ENCODE measurements at places on chromosomes 5 and 9.
A peak's percentile ranks its signal among the peaks of the same experiment; 100 is the strongest.

GRCh38 chr5:18761801-18762200 lies 1127.5 kb downstream of the TAF11L14 start:
- peak; percentile 23 for DNase-seq

DNA sequence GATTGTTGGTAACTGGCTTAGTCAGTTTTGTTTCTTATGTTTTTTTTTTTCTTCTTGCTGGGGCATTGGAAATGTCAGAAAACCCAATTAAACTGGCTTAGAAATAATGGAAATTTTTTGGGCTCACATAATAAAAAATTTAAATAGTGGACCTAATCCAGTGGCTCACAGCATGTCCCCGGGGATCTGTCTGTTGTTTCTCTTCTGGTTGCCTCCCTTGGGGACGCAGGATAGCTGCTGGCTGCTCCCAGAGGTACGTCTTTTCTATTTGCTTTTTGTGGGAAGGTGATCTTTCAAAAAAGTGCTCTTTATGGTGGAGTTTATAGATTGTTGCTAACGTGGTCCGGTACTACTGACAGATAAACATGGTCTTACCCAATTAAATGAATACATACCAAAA lies 52.2 kb downstream of the LMNB1 start:
- no peak for DNase-seq

DNA sequence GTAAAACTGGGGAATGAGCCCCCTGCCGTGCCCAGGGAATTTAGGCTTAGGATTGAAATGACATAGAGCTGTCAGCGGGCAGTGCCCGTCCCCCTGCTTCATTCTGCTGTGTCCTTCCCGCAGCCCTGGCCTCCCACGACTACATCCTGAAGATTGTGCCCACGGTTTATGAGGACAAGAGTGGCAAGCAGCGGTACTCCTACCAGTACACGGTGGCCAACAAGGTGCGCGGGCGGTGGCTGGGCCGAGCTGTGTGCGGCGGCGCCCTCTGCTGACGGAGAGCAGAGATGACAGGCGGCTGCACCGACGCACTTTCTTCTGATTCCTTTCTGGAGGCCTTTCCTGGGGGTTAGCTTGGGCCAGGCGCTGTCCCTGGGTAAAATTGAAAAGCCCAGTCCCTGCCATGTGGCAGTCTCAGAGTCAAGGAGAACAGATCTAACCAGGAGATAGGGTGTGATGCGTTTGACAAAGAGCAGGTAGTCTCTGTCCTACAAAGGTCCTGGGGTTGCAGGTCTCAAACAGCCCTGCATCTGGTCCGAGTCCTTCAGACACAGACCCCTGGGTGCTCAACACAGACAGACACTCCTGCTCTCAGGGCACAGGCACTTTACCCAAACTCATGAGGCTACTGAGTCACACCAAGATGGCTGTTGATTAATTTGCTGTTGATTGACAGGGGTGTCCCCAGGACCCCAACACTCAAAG lies 26.8 kb upstream of the RPL26L1 start:
- peak; percentile 77 for DNase-seq

- no peak for DNase-seq
These were observed 15.9 kb downstream of the RLN2 start for GRCh38 chr9:5288591-5288990.

- DNase-seq, result no peak
These were observed 16.5 kb downstream of the RXRA start for GRCh38 chr9:134342746-134343115.

DNA sequence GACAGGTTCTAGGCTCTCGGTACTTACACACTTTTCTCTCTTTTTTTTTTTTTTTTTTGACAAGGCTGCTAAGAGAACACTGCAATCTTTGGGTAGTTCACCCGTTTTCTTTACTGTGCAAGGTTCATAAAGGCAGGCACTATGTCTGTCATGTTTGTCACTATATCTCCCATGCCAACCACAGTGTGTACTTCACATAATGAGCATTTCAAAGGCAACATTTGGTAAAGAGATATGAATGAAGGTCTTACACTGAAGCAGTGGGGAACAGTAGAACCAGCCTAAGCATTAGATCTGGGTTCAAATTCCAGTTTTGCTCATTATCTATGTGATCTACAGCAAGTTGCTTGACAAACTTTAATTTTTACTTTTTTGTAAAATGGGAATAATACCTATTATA lies 1.5 kb upstream of the HMGCR start:
- no peak for DNase-seq
